ENCODE measurements at places on chromosomes 5 and 9.

DNA sequence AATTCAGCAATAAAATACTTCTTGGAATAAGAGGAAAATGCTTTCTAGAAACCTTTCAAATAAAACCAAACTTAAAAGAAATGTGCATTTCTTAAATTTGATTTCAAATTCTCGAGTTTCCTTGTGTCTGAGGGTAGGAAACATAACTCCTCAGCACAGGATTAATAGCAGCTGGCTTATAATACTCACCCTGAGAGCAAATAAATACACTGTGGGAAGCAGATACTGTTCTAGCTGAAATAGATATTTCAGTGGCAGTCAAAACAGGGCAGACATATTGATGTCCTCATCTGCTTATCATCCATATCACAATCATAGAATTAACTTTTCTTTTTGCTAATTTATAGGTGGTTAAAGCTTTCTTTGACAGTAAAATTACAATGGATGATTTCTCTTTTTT, 24.1 kb upstream of the FEM1C start:
- DNase-seq: no peak

DNA sequence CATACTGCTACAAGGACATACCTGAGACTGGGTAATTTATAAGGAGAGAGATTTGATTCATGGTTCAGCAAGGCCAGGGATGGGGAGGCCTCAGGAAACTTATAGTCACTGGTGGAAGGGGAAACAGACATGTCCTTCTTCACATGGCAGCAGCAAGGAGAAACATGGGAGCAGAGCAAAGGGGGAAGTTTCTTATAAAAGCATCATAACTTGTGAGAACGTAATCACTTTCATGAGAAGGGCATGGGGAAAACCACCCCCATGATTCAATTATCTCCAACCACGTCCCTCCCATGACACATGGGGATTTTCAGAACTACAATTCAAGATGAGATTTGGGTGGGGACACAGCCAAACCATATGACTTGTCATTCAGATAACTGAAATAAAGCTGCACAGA, 100.9 kb downstream of the ST8SIA4 start:
- no peak for DNase-seq

GRCh38 chr9:3931996-3932906, 367.6 kb downstream of the GLIS3 start:
- no peak for DNase-seq

DNA sequence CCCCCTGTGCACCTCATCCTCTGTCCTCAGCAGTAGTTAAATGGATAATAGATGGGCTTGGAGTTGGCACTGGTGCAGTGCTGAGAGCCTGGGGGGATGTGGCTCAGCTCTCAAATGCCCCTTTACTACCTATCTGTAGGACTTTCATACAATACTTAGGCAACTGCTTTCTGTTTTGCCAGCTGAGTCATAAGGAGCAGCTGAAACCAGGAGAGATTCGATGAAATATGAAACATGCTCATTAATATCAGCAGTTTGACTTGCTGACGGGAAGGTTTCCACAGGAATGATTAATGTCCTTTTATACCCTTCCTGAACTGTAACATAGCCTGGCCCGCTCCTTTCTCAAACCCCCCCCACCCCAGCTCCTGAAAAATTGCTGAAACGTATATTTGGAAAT, 142.6 kb downstream of the SAXO1 start:
- DNase-seq: no peak

DNA sequence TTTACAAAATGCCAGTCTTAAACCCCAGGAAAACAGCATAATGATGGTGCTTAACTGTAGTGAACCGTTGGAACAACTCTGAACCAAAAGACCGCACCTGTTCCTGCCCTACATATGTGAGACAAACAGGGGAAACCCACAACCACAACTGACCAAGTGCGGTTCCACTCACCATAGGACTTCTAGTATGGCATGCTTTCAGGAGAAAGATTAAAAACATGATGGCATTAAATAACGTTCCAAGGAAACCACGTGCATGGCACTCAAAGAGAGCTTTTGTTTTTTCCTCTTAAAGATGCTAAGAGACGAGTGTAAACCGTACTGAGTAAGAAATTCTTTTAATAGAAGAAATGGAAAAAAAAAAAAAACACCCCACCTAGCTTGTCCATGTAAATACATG, 119.8 kb downstream of the SSBP2 start:
- DNase-seq: no peak
